A549 treated with AZD2906 at 1 μM for 4 hours (cell line): ENCODE measurements at places on chromosomes 2 and 18. TPM values are rescaled to one million over a fixed set of nuclear protein-coding genes. Genes with fewer than 3 reads are reported as not detected.

EGR4 gene
- 0.19 to 0.32 TPM (median 0.25 TPM) in 5 replicates for total RNA-seq

TRIB2 gene
- total RNA-seq, result 0.13 to 1.1 TPM (median 0.80 TPM) in 5 replicates

EMILIN1 gene
- 0.21 to 0.56 TPM (median 0.46 TPM) in 5 replicates for total RNA-seq

GPBAR1 gene
- total RNA-seq, result 0.24 to 0.54 TPM (median 0.40 TPM) in 5 replicates

FOXD4L1 gene
- 0.20 to 0.57 TPM (median 0.35 TPM) in 5 replicates for total RNA-seq

ARHGAP25 gene
- total RNA-seq, result 0.16 to 0.35 TPM (median 0.22 TPM) in 5 replicates

MYO7B gene
- total RNA-seq, result 0.14 to 0.62 TPM (median 0.23 TPM) in 5 replicates

ASTL gene
- not detected in 5 replicates for total RNA-seq

UGT1A4 gene
- 0.06 to 0.11 TPM (median 0.06 TPM) in 3 of 5 replicates, not detected in the others for total RNA-seq

QPCT gene
- 20.8 to 25.2 TPM (median 23.4 TPM) in 5 replicates for total RNA-seq

CDH7 gene
- total RNA-seq, result not detected in 5 replicates
